ENCODE measurements at places on chromosomes 2 and 18.

DNA sequence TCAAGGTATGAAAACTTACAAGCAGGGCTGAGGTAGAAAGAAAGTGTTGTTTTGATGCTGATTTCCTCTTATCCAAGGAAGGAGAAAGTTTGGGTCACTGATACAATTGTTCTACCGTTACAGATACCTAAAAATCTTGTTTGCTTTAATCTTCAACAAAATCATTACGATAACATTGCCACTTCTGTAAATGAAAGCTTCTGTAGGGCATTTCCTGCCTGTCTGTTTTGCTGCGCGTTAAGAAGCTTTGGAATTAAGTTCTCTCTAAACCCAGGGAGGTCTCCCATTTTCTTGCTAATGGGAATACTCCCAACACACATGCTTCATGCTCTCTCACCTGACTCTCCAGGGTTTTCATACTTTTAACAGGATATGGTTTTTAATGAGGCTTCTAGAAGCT, 258.5 kb downstream of the PTGR3 start:
- DNase-seq, result no peak

- no peak for DNase-seq
Measured at GRCh38 chr2:105757433-105757832, 12.7 kb downstream of the NCK2 start.

- DNase-seq, result no peak
Measured at GRCh38 chr18:35711227-35711626, 129.7 kb downstream of the GALNT1 start.

GRCh38 chr18:54743605-54743995, 84.7 kb upstream of the RAB27B start:
- DNase-seq, result no peak

DNA sequence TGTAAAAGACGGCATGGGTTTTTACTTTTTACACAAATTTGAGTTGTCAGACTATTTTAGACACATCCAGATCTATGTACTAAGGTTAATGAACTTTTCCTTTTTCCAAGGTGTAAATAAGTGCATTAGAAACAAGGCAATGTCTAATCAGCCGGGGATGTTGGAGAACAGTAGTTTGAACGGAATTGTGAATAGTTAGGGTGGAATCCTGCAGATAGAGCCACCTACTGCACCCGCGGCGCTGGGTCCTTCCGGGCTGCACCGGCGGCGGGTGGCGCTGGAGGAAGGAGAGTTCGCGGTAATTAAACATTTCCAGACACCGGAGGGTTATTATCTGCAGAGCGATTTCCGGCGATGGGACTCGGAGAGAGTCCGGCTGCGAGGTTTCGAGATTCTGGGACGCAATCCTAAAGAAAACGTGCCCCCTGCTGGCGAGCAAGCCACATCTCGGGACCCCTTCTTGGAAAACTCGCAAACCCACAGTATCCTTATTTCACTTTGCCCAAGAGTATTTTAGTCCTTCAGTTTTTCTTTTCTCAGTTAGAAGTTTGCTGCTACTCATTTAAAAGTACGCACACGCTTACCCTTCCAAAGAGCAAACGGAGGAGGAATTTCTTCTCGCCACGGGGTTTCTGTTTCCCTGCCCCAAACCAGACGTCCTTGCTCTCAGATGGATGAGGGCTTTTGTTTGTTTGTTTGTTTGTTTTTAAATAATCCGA, 4.5 kb upstream of the OSR1 start:
- peak; percentile 84 for DNase-seq

Measured in right renal pelvis (tissue), 4 donors.